ENCODE measurements at places on chromosomes 6 and 20.

DNA sequence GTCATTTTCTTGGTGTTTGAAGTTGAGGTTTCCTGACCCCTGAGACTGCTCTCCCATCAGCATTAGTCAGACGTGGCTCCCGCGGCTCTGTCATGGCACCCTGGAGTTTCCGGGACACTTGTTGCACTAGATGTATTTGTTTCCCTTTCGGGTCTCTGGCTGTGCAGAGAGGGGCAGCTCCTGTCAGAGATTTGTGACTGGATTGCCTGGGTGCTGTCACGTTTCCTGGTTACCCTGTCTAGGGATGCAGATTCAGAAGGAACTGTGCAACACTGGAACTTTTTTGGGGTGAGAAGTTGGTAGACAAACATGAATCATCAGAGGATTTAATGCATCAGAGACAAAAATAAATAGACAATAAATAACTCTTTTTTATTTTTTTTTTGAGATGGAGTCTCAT, 431.8 kb upstream of the MAN1A1 start:
- DNase-seq, result no peak

- no peak for DNase-seq
These were observed 22.1 kb upstream of the ECI2 start for GRCh38 chr6:4157506-4157905.

DNA sequence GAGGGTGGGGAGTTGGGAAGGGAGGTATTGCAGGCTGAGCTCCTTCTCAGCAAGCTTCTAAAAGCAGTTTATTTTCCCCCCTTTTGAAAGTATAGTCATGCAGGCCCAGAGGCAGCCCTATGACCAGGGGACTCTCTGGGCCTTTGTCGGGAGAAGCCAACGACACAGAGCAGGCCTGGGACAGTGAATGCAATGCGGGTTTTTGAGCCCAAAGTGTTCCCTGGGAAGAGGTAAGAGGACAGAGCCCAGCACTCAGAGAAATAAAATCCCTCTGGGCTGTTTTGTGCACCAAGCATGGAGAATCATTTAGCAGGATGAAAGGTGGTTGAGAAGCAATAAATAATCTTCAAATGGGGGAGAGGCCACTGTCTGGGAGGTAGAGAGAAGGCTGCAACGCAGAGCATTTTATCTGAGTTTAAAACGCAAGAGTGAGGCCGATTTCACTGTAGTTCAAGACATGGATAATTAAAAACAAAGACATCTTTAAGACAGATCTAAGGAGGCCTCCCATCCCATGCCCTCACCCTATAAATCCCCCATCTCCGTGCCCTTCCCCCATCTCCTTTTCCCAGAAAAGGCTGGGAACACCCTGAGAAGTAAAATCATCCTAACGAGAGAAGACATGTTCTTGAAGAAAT, 237.5 kb downstream of the CDC5L start:
- no peak for DNase-seq

- DNase-seq, result no peak
These were observed 81.7 kb downstream of the FAM217A start for GRCh38 chr6:3997177-3997770.

DNA sequence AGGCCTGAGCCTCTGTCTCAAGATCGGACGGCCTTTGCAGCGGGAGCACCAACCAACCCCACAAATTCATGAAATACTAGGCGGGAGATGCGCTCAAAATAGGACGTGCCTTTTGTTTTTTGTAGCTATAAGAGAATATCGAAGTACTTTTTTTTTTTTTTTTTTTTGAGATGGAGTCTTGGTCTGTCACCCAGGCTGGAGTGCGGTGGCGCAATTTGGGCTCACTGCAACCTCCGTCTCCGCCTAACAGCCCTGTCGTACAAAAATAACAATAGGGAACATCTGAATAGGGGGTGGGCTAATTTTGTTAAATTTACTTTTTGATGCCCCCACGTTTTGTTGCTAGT, 5.9 kb upstream of the TUBB2A start:
- no peak for DNase-seq

- DNase-seq, result no peak
These were observed 592.1 kb upstream of the ARID1B start for GRCh38 chr6:156185113-156185512.

DNA sequence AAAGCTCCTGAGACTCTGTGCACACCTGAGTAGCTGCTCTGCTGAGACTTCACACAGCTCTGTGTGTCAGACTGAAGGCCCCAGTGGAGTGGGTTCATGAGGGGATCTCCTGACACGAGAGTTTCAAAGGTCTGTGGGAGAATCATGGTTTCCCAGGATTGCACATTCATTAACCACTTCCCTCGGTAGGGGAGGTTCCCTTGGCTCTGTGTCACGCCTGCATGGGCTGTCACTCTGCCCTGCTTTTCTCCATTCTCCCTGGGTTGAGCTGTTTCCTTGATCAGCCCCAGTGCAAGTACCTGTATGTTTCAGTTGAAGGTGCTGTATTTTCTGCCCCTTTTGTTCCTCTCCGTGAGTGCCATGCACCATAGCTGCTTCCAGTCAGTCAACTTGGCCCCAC, 236.9 kb downstream of the EPM2A start:
- DNase-seq, result no peak

GRCh38 chr6:110652520-110652919, 162.7 kb downstream of the CDK19 start:
- DNase-seq, result no peak

GRCh38 chr20:46520976-46521579, 7.7 kb upstream of the ZNF334 start:
- peak; percentile 18 for DNase-seq

DNA sequence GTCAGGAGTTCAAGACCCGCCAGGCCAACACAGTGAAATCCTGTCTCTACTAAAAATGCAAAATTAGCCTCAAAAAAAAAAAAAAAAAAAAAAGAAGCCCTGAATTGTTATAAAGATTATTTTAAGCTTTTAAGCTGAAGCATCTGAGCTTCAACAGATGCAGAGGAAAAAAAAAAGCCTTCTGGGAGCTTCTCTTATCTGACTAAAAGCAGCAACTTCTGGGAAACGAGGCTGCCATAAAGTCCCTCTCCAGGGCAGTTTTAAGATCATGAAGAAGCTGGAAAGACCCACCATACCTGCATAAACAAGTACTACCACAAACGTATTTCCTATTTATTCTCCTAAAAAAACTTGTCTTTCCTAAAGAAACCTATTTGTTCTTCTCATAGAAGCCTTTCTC, 3.6 kb downstream of the SERINC3 start:
- DNase-seq, result peak; percentile 59

GRCh38 chr6:70289299-70289698, 13.6 kb downstream of the COL9A1 start:
- DNase-seq, result no peak

GRCh38 chr6:111534231-111534751, 51.3 kb upstream of the REV3L start:
- no peak for DNase-seq

GRCh38 chr6:50056242-50056641, 6.5 kb upstream of the DEFB112 start:
- no peak for DNase-seq

GRCh38 chr6:140174524-140174923, 800.1 kb upstream of the CITED2 start:
- DNase-seq, result no peak

GRCh38 chr6:118294906-118295305, 253.2 kb upstream of the PLN start:
- DNase-seq, result no peak

DNA sequence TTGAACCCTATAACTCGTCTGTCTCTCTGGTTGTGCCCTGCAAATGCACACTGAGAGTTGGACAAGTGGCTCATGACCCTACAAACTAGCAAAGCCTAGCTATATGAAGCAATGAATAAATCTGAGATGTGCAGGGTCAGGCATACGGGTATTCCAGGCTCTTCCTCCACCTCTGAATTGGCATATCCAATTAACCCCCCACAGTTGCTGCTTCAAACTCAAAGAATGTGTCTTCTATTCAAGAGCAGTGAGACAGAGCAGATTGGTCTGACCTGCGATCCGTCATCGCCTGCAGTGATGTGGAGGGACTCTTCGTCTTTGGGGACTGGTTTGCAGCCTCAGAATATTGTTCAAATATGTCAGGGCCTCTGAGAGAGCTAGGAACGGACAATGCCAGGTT, 59.8 kb downstream of the LAMP5 start:
- DNase-seq, result no peak

DNA sequence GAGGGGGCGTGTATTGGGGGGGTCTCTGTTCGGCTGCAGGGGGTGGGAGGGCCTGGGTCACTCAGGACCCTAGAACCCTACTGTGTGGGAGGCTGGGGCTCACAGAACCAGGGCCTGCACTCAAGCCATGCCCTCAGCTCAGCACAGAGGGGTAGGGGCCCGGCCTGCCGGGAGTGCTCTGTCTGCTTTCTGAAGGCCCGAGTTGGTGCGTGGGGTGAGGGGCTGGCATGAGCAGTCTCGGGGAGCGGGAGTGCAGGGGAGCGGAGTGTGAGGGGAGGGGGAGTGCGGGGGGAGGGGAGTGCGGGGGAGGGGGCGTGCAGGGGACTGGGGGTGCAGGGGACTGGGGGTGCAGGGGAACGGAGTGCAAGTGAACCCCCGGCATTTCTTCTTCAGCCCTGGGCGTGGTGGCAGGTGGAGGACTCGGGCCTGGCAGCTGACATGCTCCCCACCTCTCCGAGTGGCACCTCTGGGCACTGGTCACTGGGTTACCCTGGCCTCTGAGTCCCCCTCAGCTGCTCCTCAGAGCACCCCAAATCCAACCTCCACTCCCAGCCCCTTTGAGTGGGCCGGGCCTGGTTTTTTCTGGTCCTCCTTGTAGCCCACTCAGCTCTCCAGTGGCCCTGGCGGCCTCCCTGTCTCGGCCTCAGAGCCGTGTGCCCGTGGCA, 1.0 kb downstream of the COL20A1 start:
- DNase-seq, result no peak

GRCh38 chr20:49207076-49207475, 12.1 kb upstream of the DDX27 start:
- DNase-seq, result no peak

DNA sequence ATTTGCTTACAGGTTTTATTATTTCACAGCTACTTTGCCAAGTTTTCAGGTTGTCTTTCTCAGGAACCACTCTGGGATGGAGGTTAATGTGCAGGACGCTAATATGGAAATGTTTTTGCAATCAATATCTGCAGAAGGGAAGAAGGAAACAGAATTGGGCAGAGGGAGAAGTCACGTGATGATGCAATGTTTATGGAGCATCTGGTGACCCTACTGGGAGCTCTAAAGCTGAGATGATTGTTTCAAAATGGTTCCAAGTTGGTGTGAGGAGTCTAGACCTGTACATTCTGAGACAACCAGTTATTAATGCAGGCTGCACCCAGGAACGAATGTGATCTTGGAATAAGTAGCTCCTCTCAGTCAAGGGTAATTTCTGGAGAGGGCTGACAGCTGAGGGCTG, 905.4 kb upstream of the FLRT3 start:
- no peak for DNase-seq

DNA sequence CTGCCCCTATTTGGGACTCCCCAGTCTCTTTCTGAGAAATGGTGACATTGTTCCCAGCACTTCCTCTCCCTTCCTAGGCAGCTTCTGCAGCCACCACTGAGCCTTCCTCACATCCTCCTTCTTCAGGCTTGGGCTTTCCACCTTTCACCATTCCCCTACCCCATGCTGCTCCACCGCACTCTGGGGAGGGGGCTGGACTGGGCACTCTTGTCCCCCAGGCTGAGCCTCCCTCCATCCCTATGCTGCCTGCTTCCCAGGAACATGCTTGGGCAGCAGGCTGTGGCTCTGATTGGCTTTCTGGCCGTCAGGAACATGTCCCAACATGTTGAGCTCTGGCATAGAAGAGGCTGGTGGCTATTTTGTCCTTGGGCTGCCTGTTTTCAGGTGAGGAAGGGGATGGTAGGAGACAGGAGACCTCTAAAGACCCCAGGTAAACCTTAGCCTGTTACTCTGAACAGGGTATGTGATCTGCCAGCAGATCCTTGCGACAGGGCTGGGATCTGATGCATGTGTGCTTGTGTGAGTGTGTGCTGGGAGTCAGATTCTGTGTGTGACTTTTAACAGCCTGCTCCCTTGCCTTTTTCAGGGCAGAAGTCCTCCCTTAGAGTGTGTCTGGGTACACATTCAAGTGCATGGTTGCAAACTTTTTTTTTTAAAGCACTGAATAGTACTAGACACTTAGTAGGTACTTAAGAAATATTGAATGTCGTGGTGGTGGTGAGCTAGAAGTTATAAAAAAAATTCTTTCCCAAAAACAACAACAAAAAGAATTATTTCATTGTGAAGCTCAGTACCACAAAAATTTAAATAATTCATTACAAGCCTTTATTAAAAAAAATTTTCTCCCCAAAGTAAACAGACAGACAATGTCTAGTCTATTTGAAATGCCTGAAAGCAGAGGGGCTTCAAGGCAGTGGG, 2.1 kb upstream of the CDKN1A start:
- DNase-seq, result no peak

DNA sequence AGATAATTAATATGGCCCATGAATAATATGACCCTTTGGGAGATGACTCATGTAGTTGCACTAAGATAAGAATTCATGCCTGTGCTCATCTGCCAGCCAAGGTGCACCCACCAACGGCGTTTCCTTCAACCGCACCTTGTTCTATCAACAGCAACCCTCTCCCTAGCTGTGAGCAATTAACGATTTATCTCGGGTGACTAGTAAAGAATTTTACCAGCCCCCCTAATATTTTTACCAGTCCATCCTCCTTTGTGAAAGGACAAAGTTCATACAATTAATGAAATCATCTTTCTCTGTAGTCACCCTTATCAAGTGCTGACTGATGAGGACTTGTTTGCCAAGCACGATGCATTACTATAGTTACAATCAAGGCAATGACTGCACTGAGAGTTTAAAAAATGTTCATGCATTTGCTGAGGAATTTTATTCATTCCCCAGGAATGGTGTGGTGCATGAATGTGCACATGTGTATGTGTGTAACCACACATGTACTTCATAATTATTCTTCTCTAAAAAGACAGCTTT, 118.7 kb downstream of the SMOC2 start:
- no peak for DNase-seq

GRCh38 chr20:19952392-19952791, 64.8 kb upstream of the NAA20 start:
- DNase-seq, result no peak

DNA sequence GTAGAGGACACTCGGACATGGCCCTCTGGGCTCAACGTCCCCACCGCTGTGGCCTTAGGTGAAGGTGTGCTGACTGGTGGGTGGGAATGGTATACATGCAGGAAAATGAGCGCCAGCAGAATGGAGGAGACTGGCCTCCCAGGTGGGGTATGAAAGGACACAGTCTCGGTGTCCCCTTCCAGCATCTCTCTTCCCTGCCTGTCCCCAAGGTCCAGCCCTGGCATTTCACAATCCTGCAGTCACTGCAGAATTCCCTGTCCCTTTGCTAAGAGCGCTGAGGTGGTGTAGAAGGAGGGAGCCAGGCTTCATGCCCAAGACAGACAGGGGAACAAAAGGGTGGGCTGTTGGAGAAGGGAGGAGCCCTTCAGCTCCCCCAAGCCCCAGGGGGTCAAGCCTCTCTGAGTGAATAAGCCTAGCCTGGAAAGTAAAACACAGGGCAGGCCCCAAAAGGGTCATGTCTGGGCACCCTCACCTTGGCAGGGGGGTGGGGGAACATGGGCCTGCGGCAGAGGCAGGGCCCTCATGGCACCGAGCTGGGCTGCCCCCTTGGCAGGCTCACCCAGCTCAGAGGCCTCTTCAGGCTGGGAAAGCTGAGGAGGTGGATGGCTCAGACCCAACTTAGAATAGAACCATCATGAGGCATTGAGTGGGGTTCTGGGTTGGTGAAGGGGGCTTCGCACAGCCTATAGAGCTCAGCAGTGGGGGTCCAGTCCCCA, 23.9 kb downstream of the TFEB start:
- DNase-seq, result no peak

- no peak for DNase-seq
These were observed 8.6 kb downstream of the SYNDIG1 start for GRCh38 chr20:24477831-24478547.

- no peak for DNase-seq
These were observed 43.3 kb downstream of the SOX4 start for GRCh38 chr6:21636876-21637275.
